NCI-H1105 treated with DMSO at 0.1 percent for 48 hours (cell line): ENCODE measurements at places on chromosomes 2 and 18.

DNA sequence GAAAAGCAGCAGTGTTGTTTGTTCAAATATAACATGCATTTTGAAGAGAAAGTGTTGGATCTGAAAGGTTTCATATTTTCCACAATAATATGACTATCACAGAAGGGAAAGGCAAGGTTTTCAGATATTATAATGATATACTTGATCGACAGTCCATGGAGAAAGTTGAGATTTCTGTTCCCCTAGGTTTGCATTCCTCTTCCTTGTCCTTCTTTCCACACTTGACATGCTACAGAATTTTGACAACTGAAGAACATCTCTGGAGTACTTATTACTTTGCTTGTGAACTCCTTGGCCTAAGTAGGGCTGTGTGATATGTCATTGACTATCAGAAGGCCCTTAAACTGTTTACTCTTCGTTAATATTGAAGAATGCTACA, 46.5 kb downstream of the TMEFF2 start:
- DNase-seq: no peak

DNA sequence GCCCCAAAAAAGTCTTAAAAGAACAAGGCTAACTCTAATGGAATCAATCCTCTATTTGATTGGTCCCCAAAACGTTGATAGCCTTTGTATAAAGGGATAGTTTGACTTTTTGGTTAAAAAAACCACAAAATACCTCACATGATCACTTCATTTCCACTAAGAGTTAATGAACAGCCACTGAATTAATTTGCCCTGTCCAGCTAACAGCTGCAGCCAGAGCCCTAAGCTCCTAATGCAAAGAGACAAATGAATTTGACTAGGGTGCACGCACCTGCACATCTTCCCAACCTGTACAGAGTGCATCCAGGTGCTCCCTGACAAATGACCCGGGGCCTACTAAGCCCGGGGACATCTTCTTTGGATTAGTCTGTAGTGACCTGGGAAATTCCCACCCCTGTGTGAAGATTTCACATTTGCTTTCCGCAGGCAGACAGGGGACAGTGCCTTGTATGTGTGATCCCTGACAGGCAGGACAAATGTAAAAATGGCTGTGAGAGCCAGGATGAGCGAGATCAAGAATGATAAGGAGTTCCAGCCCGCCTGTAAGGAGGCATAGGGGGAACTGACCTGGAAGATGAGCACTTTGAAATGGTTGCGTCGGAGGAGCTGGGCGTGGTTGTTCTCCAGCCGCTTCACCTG, 893 bp downstream of the CAVIN2 start:
- DNase-seq: no peak

DNA sequence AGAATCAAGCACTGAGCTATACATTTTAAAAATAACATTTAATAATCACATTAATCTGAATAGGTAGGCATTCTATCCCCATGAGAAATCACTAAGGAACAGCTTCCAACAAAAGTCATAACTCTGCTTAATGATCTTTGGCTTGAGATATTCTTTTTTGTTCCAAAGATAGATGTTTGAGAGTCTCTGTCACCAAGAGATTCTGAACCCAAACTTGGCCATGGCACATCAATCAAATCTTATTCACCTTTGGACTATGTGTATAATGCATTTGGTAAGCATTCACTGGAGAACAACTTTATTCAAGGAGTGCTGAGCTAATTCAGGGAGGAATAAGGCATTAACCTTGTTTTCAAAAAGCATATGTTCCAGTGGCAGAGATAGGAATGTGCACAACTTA, 743.3 kb downstream of the SLC4A3 start:
- no peak for DNase-seq

- no peak for DNase-seq
Measured at GRCh38 chr2:32484937-32485336, 128.1 kb downstream of the BIRC6 start.

DNA sequence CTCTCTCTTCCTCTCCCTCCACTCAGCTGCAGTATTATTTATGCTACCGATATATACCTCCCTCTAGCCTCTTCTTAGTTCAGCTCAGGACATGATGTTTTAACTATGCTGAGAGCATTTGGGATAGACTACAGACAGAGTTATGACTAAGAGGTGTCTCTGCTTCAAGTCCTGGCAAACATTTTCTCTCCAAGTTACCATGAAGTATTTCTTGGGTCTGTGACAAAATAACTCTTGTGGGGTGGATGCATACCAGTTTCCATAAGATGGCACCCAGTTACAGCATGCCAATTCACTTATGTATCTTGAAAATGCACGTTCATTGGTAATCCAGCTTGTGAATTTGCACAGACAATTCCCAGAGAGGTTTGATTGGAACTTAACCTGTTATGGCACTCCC, 737.6 kb downstream of the SLC4A3 start:
- no peak for DNase-seq

DNA sequence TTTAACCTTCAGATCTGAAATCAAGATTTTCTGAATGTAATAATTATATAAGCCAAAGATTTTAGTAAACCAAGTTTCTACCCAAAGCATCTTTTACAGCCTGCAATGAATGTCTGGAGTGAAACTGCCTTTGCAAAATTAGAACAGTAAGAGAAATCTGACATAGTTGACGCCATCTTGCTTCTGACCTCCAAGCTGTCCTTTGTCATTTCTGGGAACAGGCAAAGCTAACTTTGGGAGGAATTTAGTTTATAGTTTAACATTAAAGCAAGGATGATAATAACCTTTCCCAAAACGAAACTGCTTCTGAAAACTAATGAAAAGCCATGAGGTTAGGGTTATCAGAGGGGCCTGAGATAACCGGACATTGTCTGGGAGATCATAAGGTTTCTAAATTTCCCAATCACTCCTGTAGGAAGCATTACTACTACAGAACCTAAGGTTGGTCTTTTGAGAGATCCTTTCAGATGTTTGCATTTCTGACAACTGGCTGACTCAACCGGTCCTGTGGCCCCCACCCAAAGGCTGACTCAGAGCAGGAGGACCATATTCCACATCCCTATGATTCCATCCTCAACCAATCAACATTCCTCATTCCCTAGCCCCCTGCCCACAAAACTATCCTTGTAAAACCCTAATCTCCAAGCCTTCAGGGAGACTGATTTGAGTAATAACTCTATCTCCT, 124.5 kb downstream of the TMEM131 start:
- DNase-seq: no peak

DNA sequence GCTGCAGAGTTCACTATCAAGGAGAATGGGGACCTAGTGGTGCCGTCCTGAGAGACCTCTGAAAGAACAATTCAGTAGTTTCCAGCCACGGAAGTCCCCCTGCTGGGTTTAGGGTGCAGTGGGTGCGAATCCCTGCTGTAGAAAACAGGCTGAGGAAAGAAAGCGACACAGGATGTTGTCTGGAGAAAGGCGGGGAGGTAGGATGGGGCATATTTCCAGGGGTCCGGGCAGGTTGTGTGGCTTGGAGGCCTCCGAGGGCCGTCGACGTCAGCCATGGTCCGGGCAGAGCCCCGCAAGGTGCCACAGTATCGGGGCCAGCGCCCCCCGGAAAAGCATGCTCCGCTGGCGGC, 807 bp upstream of the CREB1 start:
- no peak for DNase-seq

DNA sequence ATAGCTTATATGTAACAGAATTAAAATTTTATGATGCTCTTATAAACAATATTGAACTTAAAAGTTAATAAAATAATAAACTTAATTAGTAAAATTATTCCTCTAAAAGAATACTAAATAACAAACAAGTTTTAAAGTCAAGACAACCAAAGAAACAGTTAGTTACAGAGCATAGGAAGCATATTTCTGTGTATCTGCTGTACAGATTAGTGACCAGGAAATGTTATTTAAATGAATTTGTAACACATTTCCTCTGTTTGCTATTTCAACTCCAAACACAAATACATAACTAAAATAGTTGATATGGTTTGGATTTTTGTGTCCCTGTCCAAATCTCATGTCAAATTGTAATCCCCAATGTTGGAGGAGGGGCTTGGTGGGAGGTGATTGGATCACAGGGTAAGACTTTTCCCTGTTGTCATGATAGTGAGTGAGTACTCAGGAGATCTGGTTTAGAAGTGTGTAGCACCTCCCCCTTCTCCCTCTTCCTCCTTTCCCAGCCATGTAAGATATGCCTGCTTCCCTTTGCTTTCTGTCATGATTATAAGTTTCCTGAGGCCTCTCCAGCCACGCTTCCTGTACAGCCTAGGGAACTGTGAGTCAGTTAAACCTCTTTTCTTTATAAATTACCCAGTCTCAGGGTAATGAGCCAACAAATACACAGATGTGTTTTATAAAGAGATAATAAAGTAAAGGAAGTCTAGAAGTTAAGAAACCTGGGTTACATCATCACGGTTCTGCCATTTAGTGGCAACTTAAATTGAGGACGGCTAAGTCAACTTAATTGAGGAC, 51.8 kb downstream of the ROCK2 start:
- DNase-seq: no peak

DNA sequence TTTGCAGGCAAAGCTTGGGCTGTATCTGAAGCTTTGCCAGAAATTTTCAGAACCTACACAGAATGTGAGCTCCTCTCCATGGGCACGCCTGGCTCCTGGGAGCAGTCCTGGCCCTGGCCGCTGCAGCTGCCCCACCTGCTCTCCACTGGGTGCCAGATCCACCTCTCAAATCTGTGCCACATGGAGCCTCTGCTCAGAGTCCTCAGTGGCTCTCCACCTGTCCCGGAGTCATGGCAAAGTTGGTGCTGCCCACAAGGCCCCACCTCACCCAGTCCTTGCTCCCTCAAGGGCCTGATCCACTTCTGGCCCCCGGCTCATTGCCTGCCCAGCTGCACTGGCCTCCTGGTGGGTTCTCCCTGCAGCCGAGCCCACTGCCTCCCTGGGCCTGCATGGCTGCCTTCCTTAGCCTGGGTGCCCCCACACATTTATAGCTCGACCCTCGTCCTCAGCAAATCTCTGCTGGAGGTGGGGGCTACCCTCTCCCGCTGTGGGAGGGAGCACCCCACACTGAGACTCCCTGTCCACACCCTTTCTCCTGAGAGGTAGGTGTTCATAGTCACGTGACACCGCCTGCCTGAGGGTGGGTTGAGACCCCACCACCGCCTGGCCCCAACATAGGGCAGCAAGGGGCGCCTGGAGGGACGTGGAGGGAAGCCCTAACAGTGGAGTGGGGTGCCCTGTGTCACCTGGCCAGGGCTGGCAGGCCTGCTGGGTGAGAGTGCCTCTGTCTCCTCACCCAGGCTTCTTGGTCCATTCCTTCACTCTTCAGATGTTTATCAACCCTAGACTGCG, 224.1 kb downstream of the SH3RF3 start:
- no peak for DNase-seq

- no peak for DNase-seq
Measured at GRCh38 chr18:65610939-65611338, 139.9 kb upstream of the CDH7 start.

GRCh38 chr2:7392076-7392787, 475.0 kb downstream of the RNF144A start:
- DNase-seq: no peak

DNA sequence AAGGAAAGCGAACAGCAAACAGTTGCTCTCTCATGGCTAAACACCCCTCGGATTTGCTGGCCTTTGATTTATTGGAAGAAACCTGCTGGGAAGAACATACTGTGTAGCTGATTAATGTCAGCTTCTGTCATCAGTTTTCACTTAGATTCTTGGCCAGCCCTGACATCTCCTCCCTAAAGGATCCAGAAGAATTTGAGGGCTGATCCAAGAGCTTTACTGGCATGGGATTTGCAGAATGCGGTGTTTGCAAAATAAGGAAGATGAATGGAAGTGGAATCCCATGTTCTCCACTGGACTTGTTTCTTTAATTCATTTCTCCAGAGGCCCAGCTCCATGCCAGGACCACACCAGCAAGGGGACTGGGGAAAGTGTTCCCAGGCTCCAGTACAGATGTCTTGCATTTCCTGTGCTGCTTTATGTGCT, 80.5 kb downstream of the RDH14 start:
- DNase-seq: no peak
